ENCODE measurements at places on chromosomes 4 and X. TPM values are rescaled to one million over a fixed set of nuclear protein-coding genes. Genes with fewer than 3 reads are reported as not detected.

The MAOB gene
- not detected for total RNA-seq

DNA sequence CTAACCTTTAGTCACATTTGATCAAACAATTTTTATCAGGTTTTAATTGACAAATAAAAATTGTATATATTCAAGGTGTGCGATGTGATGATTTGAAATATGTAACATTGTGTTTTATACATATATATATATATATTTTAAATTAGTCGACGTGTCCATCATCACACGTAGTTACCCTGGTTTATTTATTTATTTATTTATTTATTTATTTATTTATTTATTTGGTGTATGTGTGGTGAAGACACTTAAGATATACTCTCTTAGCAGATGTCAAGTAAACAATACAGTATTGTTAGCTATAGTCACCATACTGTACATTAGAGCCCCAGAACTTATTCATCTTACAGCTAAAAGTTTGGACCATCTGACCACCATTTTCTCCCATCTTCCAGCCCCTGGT, 224.9 kb upstream of the HHIP start:
- peaks cover 6% of the 10 kb centered on the region for H3K4me1 ChIP-seq
- DNase-seq = no peak
- H3K27me3 ChIP-seq = no peaks in the 10 kb centered on the region
- no peaks in the 10 kb centered on the region for H3K36me3 ChIP-seq

The GASK1B gene
- total RNA-seq = 1.3 TPM

The AMOT gene
- total RNA-seq = 8.3 TPM

The DDIT4L gene
- 2.6 TPM for total RNA-seq

The CNKSR2 gene
- not detected for total RNA-seq

DNA sequence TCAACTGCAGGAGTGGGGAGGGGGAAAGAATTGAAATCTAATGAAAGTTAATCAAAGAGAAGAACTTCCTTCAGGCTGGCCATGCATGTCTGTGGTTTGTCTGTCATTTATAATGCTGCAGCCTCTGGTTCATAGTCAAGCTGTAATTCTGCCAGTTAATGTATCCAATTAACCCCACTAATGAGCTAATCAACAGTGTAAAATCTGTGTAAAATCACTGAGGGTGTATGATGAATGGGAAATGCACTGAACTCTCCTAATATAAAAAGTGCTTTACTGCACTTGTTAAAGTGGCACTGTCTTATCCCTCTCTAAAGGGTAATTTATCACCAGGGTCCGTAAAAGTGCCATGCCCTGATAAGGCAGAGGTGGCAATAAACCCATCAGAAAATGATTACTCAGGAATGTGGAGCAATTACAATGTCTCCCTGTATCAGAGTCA, 798.1 kb downstream of the PDHA2 start:
- H3K4me1 ChIP-seq = no peaks in the 10 kb centered on the region
- no peaks in the 10 kb centered on the region for H3K36me3 ChIP-seq
- no peak for DNase-seq
- H3K4me3 ChIP-seq = no peak overlapping the region

The SMIM31 gene
- not detected for total RNA-seq

- peak; percentile 54 for DNase-seq
- H3K27ac ChIP-seq = peak overlapping the region; percentile 81
- H3K27me3 ChIP-seq = no peaks in the 10 kb centered on the region
- H3K4me1 ChIP-seq = peaks cover 27% of the 10 kb centered on the region
These were observed 3.0 kb downstream of the GIMD1 start for GRCh38 chr4:106365613-106366012.

- H3K4me3 ChIP-seq = no peak overlapping the region
- no peaks in the 10 kb centered on the region for H3K36me3 ChIP-seq
- no peak overlapping the region for H3K27ac ChIP-seq
- peaks cover 4% of the 10 kb centered on the region for H3K4me1 ChIP-seq
These were observed 90.3 kb upstream of the TBL1X start for GRCh38 chrX:9374555-9374954.

The EMCN gene
- total RNA-seq = not detected
